EL (cell line): ENCODE measurements at places on chromosomes 4 and X.
A peak's percentile ranks its signal among the peaks of the same experiment; 100 is the strongest.

- DNase-seq: no peak
These were observed 13.1 kb upstream of the RPL34 start for GRCh38 chr4:108607079-108607815.

DNA sequence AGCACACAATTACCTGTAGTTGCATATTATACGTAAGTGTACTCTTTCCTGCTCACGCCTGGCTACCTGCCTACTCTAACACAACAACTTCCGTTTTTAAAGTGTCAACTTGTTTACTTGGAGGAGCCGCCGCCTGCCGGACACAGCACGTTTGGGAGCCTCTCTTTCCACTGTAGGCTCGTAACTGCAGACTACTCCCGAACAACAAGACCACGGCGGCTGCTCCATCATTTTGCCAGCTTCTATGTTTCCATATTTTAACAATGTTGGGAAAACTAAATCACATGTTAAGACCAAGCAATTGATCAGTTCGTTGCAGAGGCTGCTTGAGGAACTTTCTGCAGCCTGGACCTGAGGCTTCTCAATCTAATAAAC lies 841 bp downstream of the MTNR1A start:
- DNase-seq: peak; percentile 39

DNA sequence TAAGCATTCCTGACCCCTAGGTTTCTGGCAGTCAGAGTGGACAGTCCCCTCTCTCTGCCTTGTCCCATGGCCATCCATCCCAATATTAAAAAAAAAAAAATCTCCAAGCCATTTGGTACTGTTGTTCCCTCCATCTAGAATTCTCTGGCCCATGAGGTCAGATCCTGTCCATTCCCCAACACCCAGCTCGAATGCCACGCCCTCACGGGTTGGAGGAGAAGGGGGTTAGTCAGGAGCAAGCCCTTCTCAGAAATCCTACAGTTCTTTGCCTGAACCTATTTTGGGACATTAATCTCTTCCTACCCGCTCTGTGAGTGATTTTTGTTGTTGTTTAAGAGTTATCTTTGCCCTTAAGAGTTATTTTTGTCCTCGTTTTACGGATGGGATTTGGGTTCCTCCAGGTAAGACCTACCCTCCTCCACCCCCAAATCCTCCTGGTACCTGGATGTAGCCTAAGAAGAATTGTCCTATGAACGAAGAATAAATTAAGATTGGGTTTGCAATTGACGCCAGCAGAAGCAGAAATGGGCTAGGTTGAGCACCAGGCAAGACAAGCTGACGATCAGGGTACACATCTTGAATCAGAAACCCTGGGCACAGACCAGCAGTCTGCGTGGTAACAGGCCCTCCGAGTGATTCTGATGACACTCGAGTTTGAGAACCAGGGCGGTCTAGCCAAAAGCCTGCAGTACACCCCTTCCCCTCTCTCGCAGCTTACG lies 977 bp downstream of the RNF175 start:
- no peak for DNase-seq

- DNase-seq: no peak
These were observed 570.3 kb downstream of the RAPGEF2 start for GRCh38 chr4:159673221-159673620.

- no peak for DNase-seq
These were observed 43.1 kb downstream of the ATG4A start for GRCh38 chrX:108134724-108135123.

DNA sequence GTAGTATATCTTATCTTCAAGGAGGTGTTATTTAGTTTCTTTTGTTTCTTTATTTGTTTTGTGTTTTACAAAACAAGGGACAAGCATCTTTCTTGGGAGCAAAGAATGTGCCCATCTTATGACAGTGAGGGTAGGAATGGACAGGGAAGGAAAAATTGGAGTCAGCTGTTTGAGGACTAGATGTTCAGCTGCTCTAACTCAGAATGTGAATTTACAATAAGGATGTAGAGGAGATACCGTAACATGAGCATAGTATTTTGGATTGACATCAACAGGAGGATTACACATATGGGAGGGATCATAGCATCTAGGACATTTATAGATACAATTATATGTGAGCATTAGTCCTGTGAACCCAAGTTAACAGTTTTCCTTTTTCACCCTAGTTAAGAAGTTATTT lies 89.0 kb upstream of the GK2 start:
- no peak for DNase-seq

GRCh38 chr4:98262431-98262830 lies 1.2 kb downstream of the RAP1GDS1 start:
- peak; percentile 5 for DNase-seq

GRCh38 chr4:181909368-181909767 lies 333.8 kb upstream of the TENM3 start:
- peak; percentile 29 for DNase-seq

GRCh38 chr4:120286813-120287212 lies 220.2 kb upstream of the MAD2L1 start:
- DNase-seq: no peak

- no peak for DNase-seq
These were observed 120.5 kb downstream of the CAMK2D start for GRCh38 chr4:113641025-113641431.

- peak; percentile 2 for DNase-seq
These were observed 73.3 kb downstream of the NCAPG start for GRCh38 chr4:17884063-17884462.

GRCh38 chrX:9983846-9984245 lies 16.7 kb downstream of the CLDN34 start:
- no peak for DNase-seq

DNA sequence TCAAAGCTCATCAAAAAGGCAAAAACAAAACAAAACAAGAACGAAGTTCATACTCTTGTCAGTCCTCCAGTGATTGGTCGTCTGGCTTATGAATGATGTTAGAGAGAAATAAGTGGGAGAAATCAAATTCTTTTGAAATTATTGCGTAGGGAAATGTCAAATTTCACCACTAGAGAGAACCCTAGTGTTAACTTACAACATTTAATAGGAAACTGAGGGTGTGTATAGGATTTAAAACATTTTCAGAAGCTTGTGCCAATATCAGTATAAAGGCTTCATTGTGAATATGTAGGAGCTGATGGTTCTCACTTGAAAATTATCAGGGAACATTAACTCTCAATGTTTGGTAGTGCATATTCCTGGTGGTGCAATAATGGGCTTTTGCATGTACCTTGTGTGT lies 17.4 kb downstream of the ADH6 start:
- no peak for DNase-seq

- DNase-seq: no peak
These were observed 16.7 kb downstream of the PPP4R3C start for GRCh38 chrX:27446423-27446822.

DNA sequence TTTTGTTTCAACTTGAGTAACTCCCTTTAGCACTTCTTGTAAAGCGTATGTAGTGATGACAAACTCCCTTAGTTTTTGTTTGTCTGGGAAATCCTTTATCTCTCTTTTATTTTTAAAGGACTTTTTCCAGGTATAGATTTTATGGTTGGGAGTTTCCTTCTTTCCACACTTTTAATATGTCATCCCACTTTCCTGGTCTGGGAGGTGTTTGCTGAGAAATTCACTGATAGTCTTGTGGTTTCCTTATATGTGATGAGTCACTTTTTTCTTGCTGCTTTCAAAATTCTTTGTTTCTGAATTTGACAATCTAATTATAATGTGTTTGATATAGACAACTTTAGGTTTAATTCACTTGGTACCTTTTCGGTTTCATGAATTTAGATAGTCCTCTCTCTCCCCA lies 353.9 kb downstream of the GPAT3 start:
- DNase-seq: peak; percentile 64

DNA sequence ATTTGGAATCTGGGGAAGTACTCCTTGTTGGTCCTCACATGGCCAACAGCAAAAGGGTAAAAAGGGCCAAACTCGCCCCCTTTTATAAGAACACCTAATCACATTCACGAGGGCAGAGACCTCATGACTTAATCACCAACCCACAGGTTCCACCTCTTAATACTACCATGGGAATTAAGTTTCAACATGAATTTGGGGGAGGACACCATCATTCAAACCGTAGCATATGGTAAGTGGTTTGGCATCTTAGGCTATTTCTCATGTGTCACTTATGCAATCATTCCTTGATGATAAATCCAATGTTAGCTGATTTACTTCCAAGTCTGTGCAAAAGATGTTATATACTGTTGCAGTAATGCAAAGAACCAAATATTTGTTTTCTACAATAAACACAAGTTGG lies 302.9 kb upstream of the FAM241A start:
- DNase-seq: no peak
